ENCODE measurements at places on chromosomes 1 and 21.

DNA sequence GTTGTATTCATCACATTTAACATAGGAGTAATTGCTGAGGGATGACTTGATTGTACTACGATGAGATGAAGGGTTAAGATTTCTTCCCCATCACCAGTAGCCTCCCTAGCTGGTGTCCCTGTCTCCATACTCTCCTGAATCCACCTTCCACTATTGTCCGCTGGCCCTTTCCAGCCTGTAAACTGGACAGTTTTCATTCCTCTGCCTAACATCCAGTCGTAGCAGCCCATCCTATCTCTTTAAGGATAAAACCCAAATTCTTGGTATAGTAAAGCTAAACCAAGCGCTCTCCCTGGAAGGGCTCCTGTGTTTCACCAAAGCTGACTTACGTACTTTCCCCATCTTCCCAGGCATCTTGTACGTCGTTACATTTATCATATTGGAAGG is 670 bp downstream of the COX20 start:
- peak; percentile 25 for DNase-seq

GRCh38 chr1:164559342-164560051 is 513 bp downstream of the PBX1 start:
- DNase-seq = no peak

- DNase-seq = peak; percentile 52
These were observed 12.5 kb downstream of the CHML start for GRCh38 chr1:241627453-241628259.

- DNase-seq = no peak
These were observed 34.0 kb upstream of the SLC19A1 start for GRCh38 chr21:45575993-45576837.

- no peak for DNase-seq
These were observed 348.8 kb downstream of the RYR2 start for GRCh38 chr1:237390823-237391222.

GRCh38 chr1:6498576-6499111 is 7.2 kb upstream of the PLEKHG5 start:
- DNase-seq = no peak

DNA sequence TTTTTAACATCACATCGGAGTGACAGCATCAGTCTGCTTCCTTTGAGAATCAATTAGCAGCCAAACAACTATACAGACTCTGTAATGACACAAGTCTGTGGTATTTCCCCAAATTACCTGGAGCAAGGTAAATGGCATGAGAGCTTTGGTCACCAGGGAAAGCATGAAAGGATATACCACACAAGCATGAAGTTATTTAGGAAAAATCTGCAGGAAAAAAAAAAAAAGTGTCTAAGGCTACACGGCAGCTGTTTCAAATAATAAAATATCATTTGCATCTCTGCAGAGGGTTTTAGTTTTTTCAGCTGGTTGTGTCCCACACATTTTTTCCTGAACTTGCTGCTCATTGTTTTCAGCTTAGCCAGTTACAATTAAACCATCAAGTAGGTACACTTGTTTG is 234.7 kb downstream of the TTLL7 start:
- no peak for DNase-seq

DNA sequence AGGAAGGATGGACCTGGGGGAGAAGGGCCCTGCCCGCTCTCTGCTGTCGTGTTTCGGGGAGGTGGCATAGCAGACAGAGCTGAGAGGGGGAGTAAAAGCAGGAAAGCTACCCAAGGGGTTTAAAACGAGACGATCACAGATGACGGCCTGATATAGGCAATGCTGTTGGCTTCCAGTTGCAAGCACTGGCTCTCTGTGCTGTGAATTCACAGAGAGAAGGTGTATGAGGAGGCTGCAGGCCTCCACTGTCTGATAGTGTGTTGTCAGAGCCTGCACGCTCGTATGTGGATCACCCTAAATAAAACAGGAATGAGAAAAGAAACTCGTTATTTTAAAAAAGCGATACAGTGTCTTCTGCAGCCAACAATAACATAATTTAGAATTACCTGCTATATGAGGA is 57.4 kb downstream of the LGR6 start:
- no peak for DNase-seq

DNA sequence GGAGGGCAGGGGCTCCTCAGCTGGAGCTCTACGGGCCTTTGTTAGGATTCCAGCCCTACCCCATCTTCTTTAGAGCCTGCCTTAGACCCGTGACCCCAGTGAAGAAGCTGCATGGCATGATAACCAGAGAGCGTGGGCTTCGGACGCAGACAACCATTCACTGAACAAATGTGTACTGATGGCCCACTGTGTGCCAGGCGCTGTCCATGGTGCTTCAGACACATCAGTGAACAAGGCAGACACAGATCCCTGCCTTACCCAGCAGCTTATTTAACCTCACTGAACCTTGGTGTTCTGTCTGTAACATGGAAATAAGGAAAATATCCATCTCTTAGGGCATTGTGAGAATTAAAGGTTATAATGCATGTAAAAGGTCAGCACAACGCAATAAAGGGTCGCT is 9.5 kb downstream of the CHIT1 start:
- no peak for DNase-seq

DNA sequence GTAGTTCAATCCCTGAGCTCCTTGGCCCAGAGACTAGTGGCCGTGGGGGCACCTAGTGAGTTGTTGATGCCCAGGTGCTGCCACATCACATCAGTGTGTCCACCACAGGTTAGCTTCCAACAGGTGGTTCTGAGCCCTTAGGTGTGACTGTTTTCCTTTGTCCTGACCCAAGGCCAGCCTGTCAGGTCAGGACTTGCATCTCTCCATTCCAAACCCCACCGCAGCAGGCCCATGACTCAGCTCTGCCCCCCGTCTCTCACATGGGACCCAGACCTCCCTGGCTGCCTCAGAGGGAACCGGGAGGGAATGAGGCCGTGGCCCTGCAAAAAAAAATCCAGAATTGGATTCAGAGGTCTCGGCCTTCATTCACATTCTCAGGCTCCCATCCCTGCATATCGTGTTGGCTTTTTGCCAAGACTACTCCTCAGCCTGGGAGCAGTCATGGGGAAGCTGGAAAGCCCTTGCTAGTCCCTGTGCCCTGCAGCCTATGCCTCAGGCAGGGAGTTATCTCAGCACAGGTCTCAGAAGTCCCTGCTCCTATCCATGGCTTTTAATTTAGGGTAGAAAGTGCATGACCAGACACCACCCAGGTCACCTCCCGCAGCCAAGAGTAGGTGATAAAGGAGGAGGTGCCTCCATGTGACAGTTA is 7.2 kb downstream of the INAVA start:
- DNase-seq = no peak

Data from fibroblast of gingiva (primary cell).